ENCODE measurements at places on chromosomes 2 and 18.

DNA sequence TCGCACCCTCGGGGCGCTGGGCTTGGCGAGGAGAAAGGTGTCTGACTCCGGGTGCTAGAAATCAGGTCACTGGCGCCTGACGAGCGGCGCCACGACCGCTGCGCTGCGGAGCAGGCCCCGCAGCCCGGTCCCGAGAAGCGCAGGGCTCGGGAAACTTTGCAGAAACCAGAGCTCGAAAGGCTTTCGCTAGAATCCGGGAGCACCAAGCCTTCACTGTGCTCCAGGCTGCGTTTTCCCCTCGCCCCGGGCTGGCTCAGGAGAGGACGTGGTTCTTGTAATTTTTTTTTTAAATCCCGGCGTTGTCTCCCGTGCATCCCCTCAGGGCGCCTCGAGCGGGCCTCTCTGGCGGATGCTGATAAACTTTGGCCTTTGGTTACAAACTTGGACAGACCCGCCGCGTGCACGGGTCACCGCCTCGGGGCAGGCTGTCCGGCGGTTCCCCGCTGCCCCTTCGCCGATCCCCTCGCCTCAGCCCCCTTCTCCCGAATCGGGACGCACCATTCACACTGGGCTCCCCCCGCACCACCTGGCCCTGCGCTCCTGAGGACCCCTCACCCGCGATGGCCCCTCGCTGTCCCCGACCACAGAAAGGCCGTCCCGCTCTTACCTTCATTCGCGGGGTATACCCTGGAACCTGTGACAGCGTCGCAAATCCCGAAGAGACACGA, 419 bp downstream of the EPHA4 start:
- no peaks in the 10 kb centered on the region for H3K36me3 ChIP-seq
- DNase-seq = peak; percentile 75
- H3K4me3 ChIP-seq = peak overlapping the region; percentile 74
- H3K27ac ChIP-seq = peak overlapping the region; percentile 81
- peaks cover 38% of the 10 kb centered on the region for H3K27me3 ChIP-seq
- H3K4me1 ChIP-seq = peaks cover 3% of the 10 kb centered on the region

- no peak for DNase-seq
- no peak overlapping the region for H3K27ac ChIP-seq
- no peak overlapping the region for H3K4me3 ChIP-seq
- no peaks in the 10 kb centered on the region for H3K36me3 ChIP-seq
- H3K4me1 ChIP-seq = peaks cover 11% of the 10 kb centered on the region
Observed at GRCh38 chr18:7764405-7764804, 197.3 kb downstream of the PTPRM start.

GRCh38 chr2:175536059-175536458, 354.5 kb upstream of the ATP5MC3 start:
- H3K27me3 ChIP-seq = no peaks in the 10 kb centered on the region
- H3K4me1 ChIP-seq = no peaks in the 10 kb centered on the region
- H3K4me3 ChIP-seq = no peak overlapping the region
- H3K27ac ChIP-seq = no peak overlapping the region
- no peak for DNase-seq

GRCh38 chr18:49376046-49376445, 84.4 kb downstream of the DYM start:
- no peak overlapping the region for H3K4me3 ChIP-seq
- peaks cover 3% of the 10 kb centered on the region for H3K36me3 ChIP-seq
